ENCODE measurements at places on chromosomes 6 and 20.
A peak's percentile ranks its signal among the peaks of the same experiment; 100 is the strongest.

GRCh38 chr6:39432330-39433025 lies 110.0 kb upstream of the KCNK16 start:
- no peak for DNase-seq

- DNase-seq, result no peak
These were observed 8.8 kb downstream of the C6orf136 start for GRCh38 chr6:30655743-30656094.

DNA sequence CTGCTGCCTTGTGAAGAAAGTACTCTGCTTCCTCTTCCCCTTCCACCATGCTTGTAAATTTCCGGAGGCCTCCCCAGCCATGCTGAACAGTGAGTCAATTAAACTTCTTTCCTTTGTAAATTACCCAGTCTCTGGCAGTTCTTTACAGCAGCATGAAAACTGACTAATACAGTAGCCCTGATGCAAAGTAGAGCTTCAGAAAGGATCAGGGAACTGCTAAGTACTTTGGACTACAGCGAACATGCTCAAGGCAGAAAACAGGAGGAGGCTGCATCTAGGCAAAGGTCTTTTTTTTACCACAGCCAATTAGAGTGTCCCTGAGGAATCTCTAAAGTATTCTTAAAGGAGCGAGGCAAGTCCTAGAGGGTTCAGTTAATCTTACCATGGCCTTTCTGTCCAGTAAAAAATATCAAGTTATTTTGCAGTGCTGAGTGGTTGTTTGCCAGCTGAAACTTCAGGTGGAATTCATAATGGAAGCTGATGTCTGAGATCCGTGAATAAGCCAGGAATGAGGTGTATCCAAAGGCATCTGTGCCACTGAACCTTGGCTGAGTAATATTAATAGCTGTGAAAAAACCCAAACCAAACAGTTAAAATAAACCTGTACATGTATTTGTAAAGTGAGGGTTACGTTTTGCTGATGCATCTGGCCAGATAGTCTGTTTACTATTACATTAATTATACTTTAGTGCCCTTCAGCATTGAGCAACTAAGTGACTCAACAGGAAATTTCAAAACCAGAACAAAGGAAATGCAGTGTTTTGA lies 170.4 kb downstream of the PHF3 start:
- no peak for DNase-seq

GRCh38 chr6:18022398-18023231 lies 35.2 kb upstream of the KIF13A start:
- DNase-seq, result no peak

- DNase-seq, result peak; percentile 44
These were observed 58.4 kb downstream of the GJA10 start for GRCh38 chr6:89952686-89953085.

- DNase-seq, result no peak
These were observed 190.7 kb downstream of the CDH26 start for GRCh38 chr20:60148885-60149284.

DNA sequence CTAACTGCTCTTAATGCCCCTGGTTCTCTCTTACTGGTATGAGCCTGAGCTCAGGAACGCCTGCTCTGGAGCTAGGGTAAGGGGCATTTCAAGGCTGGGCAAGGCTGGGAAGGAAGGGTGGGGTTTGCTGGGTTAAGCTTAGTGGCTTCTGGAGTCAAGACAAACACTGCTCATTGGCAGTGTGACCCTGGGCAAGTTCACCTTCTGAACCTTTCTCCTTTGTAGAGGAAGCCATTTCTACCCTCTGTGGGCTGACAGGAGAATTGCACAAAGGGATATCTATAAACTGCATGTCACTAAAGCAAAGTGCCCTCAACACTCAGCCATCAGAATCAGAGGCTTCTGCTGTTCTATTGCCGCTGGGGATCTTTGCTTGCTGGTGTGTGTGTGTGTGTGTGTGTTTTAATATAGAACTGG lies 20.3 kb upstream of the LRRN4 start:
- no peak for DNase-seq

DNA sequence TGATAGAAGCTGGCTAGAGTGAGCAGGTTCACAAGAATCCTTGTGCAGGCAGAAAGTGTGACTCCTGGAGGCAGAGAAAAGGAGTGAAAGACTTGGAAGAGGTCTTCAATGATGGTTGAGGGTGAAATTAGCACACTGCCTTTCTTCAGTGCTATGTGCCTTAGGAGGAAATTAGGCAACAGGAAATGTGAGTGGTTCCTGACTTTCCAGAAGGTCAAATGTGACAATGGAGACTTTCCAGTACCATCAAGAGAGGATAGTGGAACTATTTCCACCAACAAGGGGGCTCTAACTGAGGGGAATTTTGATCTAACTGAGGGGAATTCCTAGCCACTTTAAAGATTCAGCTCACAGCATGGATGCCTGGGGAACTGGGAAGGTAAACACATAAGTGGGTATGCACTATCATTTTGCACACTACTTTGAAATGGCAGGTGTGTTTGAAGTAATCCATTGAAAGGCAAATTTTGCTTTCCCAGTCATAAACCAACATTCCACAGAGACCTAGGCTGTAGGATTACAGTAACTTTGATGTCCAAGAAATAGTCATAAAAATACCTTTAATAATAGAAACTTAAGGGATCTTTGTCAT lies 90.0 kb downstream of the PERP start:
- DNase-seq, result no peak

DNA sequence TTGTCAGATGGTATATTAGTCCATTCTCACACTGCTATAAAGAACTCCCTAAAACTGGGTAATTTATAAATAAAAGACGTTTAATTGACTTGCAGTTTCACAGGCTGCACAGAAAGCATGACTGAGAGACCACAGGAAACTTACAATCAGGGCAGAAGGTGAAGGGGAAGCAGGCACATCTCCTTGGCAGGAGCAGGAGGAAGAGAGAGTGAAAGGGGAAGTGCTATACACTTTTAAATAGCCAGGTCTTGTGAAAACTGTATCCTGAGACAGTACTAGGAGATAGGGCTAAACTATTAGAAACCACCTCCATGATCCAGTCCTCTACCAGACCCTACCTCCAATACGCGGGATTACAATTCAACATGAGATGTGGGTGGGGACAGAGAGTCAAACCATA lies 193.9 kb upstream of the KCNG1 start:
- DNase-seq, result no peak

DNA sequence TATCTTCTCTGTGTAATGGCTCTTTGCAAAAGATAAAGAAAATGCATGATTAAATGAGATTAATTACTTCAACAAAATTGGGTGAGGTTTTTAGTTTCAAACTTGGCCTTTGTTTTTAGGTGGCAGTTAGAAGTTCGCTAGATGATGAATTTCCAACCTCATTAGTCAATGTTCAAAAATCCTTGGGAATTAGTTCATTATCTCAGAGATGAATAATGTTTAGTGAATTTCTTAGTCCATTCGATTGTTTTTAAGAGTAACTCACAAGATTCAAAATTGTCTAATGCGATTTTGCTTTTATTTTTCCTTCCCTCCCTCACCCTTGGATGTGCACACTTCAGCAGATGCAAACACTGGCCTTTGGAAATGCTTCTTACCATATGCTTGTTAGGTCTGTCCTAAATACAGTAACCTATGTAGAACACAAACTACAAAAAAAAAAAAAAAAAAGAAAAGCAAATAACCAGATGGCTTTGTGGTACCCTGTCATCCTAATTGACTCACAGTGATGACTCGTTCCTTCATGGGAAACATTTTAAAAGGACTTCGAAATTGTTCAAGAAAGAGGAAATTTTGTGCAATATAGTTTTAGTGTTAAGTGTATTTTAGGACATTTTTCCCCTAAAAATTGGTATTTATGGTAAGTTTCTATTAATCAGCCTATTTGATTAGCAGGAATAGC lies 66.7 kb downstream of the FAM229B start:
- no peak for DNase-seq

DNA sequence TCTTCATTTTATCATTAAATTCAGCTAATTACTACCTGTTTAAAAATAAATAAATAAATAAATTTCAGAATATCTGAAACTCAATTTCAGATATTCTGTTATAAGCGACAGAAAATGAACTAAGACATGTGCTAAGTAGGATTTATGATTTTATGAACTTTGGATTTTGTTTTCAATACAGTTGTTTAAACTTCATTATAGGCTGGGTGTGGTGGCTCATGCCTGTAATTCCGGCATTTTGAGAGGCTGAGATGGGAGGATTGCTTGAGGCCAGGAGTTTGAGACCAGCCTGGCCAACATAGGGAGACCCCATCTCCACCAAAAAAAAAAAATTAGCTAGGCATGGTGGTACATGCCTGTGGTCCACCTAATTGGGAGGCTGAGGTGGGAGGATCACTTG lies 36.0 kb downstream of the AFG1L start:
- no peak for DNase-seq

DNA sequence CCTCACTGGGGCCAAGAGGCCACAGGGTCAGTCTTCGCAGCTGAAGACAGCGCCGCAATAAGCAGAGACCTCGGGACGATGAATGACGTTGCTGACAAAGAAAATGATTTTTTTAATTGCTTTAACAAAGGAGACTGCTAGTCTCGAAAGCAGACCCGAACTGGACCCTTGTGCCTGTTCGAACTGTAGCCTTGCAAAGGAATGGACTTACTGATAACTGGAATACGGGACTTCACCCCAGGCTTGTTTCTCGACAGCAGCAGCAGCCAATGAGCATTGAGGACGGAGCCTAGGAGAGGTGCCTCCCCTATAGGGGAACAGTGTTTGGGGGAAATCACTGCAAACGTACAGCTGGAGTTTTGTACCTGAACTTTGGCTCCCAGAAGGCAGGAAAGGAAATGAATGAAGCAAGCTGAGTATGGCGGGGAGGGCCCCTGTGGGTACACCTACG lies 1.3 kb upstream of the TAF4 start:
- no peak for DNase-seq

DNA sequence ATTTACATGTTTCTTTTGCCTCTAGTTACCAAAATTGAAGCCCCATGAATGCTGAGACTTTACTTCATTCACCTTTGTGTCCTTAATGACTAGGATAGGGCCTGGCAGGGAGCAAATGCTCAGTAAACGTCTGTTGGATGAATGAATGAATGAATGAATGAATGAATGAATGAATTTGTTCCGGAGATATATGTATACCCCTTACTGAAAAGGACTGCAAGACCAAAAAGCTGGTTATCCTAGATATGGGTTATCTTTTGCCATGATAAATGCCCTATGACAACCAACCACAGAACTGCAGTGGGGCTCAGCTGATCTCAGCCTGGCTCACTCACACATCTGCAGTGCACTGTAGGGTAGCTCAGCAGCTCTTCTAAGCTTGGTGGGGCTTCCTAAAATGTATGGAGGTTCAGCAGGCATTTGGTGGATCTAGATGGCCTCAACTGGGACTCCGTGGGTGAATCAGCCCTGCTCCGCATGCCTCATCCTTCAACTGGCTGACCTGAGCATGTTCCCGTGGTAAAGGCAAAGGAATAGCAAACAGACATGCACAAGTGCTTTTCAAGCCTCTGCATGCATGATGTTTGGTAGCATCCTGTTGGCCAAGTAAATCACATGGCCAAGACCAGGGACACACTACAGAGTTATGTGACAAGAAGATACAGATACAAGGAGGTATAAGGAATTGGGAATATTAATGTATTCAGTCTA lies 378.7 kb upstream of the SOX4 start:
- no peak for DNase-seq

- DNase-seq, result peak; percentile 76
These were observed 3.5 kb downstream of the MYLK2 start for GRCh38 chr20:31822421-31823330.

DNA sequence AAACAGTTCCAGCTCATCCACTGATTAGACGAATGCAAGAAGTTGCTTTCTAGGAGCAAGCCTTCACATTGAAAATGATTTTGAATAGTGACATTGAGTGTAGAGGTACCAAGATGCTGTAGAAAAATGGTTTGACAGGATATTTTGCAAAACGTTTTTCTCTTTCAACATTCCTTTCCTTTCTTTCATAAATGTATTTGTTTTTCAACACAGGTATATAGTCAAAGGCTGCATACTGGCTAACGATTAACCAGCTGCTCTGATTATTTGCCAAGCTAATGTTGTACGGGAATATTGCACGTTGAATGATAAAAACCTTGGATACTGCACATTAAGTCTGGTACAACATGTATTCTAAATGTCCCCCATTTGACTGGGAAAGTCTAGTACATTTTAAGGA lies 78.8 kb upstream of the TENT5A start:
- no peak for DNase-seq

DNA sequence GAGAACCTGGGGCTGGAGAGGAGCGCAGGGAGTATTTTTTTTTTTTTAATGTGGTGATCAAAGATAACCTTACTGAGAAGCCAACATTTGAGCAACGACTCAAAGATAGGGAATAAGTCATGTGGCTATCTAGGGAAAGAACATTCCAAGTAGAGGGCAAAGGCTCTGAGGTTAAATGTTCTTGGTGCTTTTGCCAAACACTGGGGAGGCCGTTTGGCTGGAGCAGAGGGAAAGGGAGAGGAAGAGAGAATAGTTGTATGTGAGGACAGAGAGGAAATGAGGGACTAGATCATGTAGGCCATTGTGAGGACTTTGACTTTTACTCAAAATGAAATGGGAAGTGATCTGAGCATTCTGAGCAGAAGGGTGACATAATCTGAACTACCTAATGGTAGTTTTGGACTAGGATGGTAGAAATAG lies 27.8 kb downstream of the ACSS2 start:
- DNase-seq, result no peak

DNA sequence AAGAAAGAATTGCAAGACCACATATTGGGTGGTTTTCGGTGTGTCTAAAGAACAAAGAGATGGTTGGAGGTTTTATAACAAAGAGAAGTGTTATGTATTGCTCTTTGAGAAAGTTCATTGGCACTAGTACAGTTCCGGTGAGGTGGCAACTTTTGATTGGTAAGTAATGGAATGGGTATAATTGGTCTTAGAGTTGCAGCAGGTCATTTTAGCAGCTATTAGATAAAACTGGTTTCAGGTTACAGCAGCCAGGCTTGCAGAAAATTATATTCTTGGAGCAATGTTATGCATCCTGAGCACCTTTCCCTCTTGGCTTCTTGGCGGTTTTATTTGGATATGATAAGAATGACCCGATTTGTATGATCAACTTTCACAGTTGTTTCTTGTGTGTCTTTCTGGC lies 12.3 kb upstream of the SSTR4 start:
- DNase-seq, result no peak

DNA sequence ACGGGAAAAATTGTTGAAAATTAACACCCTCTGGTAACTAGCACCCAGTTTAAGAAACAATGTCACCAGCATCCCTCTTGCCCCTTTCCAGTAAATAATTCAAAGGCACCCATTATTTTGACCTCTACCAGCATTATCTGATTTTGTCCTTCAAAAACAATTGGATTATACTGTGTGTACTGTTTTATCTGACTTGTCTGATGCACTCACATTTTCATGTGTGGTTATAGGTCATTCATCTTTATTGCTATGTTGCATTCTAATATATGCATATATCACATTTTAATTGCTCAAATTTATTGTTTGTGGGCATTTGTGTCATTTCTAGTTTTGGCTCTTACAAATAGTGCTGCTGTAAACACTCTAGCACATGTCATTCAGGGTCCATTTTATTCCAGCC lies 260.9 kb upstream of the PRDM1 start:
- no peak for DNase-seq

GRCh38 chr20:36434383-36434782 lies 106.9 kb upstream of the MYL9 start:
- no peak for DNase-seq

GRCh38 chr20:11094711-11095110 lies 420.9 kb upstream of the JAG1 start:
- no peak for DNase-seq

GRCh38 chr20:10524643-10525042 lies 89.5 kb downstream of the SLX4IP start:
- no peak for DNase-seq
